ENCODE measurements at places on chromosomes 5 and 9.

DNA sequence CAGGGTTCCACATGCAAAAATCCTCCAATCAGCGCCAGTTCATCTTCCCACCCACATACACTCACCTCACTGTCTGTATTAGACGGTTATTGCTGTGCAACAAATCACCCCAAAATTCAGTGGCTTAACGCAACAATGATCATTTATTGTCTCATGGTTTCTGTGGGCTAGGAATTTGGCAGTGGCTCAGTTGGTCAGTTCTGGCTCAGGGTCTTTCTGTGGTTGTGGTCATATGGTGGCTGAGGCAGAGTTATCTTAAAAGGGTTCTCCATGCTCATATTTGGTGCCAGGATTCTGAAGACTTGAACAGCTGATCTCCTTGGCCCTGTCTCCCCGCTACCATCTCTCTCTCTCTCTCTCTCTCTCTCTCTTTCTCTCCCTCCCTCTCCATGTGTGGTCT is 12.9 kb downstream of the ZNF618 start:
- no peak for DNase-seq

- peak; percentile 74 for DNase-seq
These were observed at the start of gene PIP5K1B for GRCh38 chr9:68704814-68705530. Gene PIP5K1B, plus strand, starts transcription at chr9:68705240. Its CDS starts 117,375 bp downstream, at chr9:68822615.

DNA sequence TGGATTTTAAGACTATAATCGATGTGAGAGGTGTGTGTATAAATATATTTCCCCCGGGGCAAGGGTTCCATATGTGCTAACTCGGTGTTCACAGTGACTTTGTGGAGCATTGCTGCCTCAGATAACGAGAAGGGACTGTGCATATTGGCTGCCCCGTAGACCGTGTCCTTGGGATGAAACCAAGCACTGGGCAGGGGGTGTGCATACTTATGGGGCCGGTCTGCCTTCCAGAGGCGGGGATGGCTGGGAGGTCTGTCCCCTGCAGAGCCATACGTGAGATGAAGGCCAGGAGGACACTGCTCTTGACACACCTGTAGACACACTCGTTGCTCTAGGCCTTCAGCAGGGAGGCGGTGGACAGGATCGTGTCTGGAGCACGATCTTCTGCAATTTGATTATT is 56.0 kb upstream of the ZNF354A start:
- DNase-seq: no peak

DNA sequence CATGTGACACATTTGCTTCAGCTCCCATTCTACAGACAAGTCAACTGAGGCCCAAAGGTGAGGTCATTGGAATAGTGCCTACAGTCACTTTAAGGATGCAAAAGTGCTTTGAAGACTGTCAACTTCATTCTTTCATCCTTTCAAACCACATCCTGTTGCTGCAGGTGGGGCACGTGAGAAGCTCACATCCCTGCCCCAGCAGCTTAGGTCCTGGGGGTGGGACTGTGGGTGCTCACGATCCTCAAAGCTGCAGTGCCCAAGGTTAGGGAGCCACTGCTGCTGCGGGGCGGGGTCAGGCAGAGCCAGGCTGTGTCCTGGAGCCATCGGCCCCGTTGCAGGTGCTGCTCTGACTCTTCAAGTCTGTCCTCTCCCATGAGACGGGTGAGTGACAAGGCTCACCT is 57.9 kb upstream of the IER5L start:
- no peak for DNase-seq

DNA sequence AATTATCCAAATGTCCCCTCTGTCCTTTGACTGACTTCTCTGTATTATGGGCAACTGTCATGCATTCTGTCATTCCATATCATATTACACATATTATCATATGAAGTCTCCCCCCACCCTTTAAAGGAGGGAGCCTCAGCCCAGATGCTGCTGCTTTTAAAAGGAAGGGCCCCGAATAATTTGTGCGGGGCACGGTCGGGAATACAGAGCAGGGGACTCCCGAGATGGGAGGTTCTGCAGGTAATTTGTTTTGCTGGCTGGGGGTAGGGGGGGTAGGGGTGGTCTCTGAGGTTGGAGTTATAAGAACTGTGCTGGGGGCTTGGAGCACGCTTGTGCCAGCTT is 10.1 kb upstream of the LHX2 start:
- no peak for DNase-seq

GRCh38 chr5:139038613-139039305 is 159.4 kb downstream of the SIL1 start:
- DNase-seq: no peak

DNA sequence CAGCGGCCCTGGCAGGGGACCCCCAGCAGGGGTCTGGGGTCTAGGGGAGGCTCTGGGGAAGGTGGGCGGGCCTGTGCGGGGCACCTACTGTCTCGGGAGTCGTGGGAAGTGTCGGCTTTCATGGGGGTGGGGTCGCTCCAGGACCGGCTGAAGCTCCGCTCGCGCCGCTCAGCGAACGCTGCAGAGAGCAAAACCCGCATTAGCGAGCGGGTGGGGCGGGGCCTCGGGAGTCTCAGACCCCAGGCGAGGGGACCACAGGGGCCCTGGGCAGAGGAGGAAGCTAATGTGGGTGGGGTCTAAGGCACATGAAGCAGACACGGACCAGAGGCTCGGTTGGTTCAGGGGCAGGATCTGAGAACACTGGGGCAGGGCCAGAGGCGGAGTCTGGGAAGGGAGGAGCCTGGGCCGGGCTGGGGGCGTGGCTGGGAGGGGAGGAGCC is 5.5 kb downstream of the NSMF start:
- DNase-seq: no peak

- DNase-seq: no peak
These were observed 24.8 kb downstream of the HSPB3 start for GRCh38 chr5:54480296-54480695.

DNA sequence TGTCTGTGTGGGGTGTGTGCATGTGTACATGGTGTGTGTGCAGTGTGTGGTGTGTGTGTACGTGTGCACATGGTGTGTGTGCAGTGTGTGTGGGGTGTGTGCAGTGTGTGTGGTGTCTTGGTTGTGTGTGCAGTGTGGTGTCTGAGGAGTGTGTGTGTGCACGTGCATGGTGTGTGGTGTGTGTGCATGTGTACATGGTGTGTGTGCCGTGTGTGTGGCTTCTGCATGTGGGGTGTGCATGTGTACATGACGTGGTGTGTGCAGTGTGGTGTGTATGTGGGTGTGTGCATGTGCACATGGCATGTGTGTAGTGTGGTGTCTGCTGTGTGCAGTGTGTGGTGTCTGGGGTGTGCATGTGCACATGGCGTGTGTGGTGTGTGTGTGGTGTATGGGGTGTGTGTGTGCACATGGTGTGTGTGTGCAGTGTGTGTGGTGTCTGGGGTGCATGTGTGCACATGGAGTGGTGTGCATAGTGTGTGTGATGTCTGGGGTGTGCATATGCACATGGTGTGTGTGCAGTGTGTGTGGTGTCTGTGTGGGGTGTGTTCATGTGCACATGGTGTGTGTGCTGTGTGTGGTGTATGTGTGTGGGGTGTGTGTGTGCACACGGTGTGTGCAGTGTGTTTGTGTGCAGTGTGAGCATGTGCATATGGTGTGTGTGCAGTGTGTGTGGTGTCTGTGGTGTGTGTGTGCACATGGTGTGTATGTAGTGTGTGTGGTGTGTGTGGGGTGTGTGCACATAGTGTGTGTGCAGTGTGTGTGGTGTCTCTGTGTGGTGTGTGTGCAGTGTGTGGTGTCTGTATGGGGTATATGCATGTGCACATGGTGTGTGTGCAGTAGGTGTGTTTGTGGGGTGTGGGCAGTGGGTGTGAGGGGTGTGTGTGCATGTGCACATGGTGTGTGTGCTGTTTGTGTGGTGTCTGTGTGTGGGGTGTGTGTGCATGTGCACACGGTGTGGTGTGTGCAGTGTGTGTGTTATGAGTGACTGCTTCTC is 40.6 kb upstream of the ZNG1F start:
- no peak for DNase-seq

- DNase-seq: no peak
These were observed 26.7 kb upstream of the SPINK14 start for GRCh38 chr5:148141645-148142044.

GRCh38 chr9:70477907-70478480 is 63.5 kb upstream of the KLF9 start:
- no peak for DNase-seq

DNA sequence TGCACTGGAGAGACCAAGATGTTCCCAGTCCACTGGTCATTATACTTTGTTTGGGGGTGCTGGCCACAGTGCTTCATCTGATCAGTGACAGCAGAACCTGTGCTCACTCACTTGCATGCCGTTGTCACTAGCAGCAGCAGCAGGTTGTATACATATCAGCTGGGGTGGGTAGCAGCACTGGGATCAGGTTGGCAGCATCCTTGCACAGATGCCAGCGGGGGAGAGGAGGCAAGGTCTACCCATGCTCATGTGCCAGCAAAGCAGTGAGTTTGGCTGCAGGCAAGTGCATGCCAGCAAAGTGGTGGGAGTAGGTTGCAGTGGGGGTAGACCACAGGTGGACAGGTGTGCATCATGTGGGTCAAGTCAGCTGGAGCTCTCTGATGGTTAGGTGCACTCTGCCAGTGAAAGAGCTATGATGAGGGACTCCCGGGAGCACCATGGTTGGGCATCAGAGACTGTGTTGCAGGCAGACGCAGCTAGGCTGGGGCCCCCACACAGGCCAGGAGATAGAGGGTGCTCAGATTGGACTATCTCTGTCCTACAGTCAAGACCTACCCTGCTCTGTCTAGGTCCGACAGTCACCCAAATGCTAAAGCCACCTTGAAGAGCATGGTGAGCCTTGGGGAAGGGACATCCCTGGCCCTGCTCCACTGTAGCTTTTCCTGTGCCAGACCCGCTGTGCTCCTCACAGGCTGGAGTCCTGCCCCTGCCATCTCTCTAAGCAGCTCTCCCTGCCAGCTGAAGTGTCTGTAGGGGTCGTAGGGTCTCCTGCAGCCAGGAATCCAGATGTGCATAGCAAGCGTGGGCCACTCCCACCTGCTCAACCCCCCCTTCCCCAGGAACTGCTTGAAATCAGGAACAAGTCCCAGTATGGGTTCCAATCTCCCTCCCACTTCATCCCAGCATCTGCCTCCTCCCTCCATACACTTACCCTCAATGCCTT is 119.8 kb downstream of the RNF180 start:
- no peak for DNase-seq

DNA sequence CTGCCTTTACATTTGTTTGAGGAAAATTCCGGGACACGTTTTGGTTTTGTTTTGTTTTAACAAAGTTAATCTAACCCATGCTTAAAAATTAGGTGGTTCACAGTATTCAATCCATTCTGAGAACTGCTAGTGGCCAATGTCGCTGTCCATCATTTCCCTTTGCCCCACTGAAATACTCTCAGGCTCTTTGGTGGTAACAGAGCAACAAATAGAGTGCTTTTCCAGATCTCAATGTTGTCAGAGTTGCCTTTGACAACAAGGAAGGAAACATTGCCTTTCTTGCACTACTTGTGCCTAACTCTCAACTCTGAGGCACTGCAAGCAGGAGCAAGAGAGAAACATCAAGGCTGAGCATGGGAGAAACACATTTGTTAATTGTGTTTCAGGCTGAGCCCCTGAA is 154.0 kb downstream of the MCTP1 start:
- no peak for DNase-seq

DNA sequence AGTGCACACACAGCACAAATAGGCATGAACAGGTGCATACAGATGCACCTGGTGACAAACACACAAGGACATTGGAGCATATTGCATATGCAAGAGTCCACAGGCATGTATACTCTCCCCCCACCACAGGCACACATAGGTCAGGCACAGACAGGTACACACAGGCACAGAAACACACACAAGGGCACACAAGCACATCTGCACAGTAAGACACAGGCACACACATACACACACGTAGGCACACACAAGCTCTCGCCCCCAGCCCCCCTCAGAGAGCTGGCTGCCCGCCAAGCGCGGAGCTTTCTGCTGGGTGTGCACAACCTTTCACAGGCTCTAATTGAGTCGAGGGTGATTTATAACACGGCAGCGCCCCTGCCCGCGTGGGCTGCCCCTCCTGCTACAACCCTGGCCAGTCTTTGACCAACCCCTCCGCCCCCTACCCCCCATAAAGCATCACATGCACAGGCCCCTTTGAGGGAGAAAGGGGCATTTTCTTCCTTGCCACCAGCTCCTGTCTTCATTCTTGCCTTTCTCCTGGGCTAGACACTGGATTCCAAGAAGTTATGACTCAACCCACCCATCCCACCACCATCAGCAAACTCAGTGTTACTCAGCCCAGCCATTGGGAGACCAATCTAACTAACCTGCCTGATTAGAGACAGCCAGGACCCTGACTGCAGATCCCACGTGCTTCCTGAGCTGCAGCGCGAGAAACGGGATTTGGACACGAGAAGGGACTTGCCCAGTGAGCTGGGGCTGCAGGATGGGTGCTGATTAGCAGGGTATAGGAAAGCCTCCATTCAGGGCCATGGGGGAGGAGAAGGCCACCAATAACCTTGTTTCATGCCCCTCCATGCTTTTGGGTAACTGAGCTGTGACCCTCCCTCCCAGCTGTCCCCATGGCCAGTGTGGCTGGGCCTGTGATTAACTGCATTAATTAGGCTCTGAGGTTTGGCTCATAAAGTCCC is 42.8 kb upstream of the PSD2 start:
- no peak for DNase-seq

GRCh38 chr9:23258569-23258968 is 567.5 kb downstream of the ELAVL2 start:
- DNase-seq: no peak

DNA sequence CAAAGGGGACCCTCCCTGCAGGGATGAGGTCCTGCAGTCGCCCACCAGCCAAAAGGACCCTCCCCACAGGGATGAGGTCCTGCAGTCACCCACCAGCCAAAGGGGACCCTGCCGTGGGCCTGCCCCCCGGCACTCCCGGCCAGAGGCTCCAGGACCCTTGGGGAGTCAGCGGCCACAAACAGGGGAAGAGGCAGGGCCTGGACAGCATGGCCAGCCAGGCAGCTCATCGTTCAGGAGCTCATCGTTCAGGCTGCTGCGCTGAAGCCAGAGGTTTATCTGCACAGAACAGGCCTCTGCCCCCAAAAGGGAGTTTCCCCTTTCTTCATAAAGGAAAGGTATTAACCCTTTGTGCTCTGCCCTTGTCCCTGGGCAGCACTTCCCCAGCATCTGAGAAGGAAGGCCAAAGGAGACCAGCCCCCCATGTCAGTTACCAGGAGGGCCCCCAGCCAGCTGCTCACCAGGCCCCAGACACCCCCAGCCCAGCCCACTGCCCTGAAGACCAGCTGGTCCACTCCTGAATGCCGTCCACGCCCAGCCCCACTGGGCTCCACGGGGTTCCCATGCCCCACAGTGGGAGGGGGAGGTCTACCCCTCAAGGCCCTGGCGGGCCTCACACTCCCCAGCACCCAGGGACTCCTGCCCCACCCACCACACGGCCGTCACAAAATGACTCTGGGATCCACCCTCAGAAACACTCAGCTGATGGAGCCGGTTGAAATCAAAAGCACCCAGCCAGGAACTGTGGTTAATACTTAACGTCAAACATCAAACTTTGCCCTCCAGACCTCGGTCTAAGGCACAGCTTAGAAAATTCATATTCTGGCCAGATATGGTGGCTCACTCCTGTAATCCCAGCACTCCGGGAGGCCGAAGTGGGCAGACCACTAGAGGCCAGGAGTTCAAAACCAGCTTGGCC is 6.3 kb downstream of the SLC12A7 start:
- DNase-seq: no peak

DNA sequence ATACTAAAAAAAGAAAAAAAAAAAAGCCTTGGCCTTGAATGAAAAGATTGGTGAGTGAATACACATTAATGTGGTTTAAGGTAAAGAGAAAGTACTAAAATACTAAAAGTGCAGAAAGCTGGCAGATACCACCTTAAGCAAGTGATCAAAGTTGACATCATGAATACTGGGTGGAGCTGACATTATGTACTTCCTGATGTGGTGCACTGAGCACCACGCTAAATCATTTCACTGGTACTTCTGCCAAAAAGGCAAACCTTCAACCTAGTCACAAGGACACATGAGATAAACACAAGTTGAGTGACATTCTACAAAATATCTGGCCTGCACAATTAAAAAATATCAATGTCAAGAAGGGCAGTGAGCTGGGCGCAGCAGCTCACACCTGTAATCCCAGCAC is 33.8 kb upstream of the PANK3 start:
- DNase-seq: no peak

Measured in breast epithelium (tissue), 4 donors.